Activated CD4-positive, alpha-beta T cell treated with anti-CD3 and anti-CD28 coated beads, Interleukin-2, amount 50 U/mL, for 4 hours (primary cell): ENCODE measurements at places on chromosomes 2 and 18.

DNA sequence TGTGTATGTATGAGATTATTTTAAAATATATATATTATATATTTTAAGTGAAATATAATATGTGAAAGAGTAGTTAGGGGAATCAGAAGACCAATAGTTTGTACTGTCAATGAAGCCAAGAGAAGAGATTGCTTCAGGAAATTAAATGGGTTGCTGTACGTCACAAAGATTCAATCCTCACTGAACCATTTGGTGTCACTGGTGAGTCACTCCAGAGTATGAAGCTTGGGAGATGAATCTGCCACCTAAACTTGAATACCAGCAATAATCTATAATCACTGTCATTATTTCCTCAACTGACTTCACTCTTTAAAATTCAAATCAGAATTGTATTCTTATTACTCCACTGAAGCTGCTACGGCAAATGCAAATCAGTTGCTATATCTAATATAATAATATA, 41.9 kb upstream of the SCN9A start:
- no peak for DNase-seq

DNA sequence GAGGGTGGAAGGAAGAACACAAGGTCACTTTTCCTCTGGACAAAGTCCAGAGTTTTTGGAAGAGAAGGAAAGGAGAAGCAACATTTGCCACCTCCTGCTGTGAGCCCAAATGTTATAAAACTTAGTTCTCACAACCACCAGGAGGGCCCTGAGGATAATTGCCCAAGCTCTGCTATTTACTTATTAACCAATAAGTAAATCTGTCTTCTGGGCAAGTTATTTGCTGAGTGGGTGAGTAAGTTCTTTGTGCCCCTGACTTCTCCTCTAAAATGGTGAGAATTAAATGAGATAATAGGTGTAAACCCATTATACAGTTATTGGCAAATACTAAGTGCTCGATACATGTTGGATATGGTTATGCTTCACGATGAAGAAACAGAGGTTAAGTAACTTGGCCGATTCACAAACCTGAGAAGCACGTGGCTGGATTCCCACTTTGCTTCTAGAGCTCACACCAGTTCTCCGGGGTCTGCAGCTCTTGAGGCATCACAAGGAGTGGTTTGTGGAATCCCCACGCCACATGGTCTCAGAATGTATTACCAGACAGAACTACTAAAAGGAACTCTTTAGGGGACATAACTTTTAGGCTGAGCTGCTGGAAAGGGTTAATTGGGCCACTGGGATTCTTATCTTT, 164.1 kb downstream of the MYCN start:
- DNase-seq, result no peak

DNA sequence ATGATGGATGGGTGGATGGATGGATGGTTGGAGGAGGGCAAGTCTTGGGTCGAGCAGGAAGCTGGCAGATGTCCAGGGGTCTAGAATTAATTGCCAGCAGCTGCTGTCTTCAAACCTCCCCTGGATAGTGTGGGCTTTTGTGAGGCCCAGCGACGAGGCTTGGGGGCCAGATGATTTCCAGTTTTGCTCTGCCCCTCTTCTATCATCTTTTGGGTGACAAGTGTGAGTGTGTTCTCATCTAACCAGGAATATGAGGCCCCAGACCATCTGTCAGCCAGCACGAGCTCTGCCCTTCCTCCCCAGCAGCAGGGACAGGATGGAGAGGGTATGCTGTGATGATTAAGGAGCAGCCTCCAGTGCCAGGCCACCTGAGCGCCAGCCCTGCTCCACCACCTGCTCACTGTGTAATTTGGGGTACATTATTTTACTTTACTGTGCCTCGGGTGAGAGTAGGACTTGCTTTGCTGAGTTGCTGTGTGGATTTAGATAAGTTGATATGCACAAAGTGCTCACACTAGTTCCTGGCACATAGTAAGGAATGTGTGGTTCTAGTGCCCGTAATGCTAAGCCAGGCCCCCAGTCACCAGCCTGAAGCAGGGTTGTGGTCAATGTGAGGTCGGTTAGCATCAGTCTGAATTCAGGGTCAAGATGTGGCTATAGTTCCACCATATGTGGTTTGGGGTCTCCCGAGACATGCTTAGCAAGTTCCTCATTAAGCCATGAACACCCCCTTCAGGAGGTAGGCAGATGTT, 251.1 kb downstream of the CYP26B1 start:
- DNase-seq, result no peak

GRCh38 chr2:81158505-81158904, 854.0 kb upstream of the LRRTM1 start:
- no peak for DNase-seq

GRCh38 chr2:119232666-119232993, 9.0 kb downstream of the STEAP3 start:
- DNase-seq, result no peak

DNA sequence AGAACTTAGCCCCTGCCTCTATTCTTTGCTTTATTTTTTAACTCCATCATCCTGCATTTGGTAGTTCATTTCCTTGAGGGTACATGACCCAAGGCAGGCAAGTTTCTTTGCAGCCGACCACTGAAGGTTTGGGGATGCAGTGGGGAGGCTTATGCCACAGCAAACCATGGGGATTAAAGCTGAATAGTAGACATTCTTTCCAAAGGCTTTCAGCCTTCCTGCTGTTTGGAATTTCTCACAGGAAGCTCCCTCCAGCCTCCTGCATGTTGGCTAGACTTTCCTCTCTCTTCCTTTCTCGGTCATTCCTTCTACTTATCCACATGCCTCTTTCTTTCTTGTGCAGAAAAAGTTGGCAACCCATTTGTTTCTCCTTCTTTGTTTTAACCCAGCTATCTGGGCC, 77.3 kb downstream of the SOCS6 start:
- no peak for DNase-seq

DNA sequence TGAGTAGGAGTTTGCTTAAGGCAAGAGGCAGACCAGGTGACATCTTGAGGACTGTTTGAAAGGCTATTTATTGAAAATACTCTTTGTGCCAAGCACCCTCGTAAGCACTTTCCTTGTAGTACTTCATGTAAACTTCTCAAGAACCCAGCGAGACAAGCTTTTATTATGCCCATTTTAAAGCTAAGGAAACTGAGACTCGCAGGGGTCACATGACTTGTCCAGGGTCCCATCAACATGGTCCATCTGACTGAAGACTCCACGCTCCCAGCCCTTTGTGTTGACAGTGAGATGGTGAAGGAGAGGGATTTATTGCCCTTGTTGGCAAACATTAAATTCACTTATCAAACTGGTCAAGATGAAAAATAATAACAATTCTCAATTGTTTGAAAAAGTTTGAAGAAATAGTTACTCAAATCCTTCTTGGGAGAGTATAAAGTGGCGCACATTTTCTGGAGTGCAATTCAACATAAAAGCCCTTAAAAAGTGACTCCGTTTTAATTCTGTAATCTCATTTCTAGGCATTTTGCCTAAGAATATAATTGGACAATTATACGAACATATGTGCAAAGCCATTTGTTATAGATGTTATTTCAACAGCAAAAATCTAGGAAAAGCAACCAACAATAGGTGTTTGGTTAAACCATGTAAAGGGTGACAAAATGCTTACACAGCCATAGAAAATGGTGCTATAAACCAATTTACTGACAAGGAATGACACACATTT, 270.5 kb upstream of the NCKAP5 start:
- DNase-seq, result no peak

GRCh38 chr2:122422384-122422991, 667.0 kb downstream of the TSN start:
- DNase-seq, result no peak

DNA sequence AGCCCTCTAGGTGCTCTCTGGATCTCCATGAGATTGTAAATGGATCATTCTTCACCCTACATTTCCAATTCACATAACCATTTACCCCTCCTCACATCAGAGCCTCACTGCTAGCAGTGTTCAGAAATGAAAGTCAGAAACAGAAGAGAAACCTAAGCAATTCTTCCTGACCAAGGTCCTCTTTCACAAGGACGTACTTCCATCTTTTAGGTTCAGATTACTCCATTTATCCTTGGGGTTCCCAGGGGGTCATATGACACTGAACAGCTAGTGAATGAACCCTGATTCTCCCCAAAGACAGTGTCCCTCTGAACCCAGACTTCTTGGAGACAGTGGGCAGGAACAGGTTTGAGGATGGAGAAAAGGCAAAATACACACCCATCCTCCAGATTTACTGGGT, 12.9 kb upstream of the MARCO start:
- DNase-seq, result no peak

- no peak for DNase-seq
These were observed 27.5 kb downstream of the ZNF516 start for GRCh38 chr18:76467371-76468190.

DNA sequence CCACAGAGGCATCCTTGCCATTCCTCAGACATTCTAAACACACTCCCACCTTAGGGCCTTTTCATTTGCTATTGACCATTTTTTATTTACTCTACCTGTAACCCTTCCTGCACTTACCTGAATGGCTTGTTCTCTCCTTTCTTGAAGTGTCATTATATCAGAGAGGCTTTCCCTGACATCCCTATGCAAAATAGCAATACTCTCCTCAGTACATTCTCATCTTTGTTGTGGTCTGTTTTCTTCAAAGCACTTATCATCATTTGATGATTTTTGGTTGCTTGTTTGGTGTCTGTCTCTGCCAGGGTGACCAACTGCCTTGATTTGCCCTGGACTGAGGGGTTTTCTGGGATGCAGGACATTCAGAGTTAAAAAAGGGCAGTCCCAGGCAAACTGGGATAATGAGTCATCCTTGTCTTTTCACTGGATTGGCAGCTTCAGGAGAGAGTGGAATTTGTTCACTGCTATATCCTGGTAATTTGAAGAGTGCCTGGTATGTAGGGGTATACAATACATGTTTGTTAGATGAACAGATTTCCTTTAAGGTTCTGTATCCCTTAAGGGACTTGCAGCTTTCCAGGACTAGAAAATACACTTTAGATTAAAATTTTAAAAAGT, 102.4 kb downstream of the BABAM2 start:
- no peak for DNase-seq

DNA sequence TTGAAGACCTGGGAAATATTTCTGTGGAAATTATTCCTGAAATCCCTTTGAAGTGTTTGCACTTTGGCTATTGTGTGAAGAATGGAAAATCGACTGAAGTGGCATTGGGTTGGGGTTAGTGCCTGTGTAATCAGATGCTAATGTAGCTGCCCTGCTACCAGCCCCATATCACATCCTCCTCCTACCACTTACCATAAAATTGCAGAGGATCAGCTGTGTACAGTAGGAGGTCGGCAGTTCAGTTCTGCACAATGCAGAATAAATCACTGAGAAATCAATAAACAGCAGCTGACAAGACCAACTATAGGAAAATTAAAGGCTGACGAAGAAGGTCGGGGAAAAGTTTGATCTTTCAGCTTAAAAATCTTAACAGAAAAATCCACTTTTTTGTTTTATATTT, 440.9 kb downstream of the PTPRM start:
- no peak for DNase-seq
